Lower leg skin (tissue), 4 donors: ENCODE measurements at places on chromosomes 7 and 10. TPM values are rescaled to one million over a fixed set of nuclear protein-coding genes. Genes with fewer than 3 reads are reported as not detected.
A peak's percentile ranks its signal among the peaks of the same experiment; 100 is the strongest.

- no peak for DNase-seq
These were observed 861.5 kb upstream of the ZWINT start for GRCh38 chr10:57222603-57223002.

- DNase-seq, result no peak
These were observed 33.0 kb downstream of the UCMA start for GRCh38 chr10:13201132-13201531.

- DNase-seq, result no peak
These were observed 729.1 kb upstream of the NRP1 start for GRCh38 chr10:34063592-34063991.

DNA sequence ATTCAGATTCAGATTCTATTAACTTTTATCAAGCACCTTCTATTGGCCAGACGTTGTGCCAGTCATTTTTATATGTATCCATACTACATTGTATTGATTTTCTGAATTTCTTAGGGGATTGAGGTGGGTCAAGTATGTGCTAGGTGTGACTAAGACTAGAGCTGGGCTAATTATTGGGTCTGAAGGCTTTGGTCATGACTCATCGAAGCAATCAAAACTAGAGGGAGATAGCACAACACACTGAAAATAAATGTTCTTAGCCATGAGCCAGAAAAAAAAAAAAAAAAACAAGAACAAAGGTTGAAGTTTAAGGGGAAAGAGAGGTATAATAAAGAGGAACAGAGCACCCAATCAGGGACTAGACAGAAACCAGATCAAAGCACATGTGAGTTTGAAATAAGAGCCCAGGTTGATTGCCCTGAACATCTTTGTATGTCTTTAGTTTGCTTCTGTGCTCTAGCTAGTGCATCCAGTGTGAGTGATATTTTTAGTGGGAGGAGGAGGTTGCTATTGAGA, 171.6 kb upstream of the FOXP2 start:
- no peak for DNase-seq

GRCh38 chr7:131234719-131235488, 92.8 kb upstream of the MKLN1 start:
- no peak for DNase-seq

DNA sequence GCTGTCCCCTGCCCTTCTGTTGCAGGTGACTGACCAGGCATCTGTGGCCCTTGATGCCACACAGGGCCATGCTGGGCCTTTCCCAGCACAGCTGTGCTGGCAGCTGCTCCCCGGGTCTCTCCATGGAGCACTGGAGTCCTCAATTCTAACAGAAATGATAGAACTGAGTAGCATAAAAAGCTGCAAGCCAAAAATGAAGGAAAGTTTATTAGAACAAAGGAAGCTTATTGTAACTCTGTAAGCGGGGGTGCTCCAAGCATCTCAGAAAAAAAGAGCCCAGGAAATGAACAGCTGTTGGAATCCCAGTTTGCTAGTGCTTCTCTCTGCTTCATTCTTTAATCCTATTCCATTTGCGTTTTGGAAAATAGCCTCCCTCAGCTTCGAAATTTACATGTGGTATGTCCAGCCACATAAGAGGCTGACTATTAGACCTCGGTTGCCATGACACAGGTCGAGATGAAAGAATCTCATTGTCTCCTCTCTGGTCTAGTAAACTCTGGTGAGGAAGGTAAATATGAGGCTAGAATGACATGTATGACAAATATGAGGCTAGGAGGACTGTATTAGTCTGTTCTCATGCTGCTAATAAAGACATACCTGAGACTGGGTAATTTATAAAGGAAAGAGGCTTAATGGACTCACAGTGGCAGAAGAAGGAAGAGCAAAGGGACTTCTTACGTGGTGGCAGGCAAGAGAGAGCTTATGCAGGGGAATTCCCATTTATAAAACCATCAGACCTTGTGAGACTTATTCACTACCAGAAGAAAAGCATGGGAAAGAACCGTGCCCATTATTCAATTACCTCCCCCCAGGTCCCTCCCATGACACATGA, 23.7 kb downstream of the EPDR1 start:
- no peak for DNase-seq

GRCh38 chr10:8379906-8380832, 325.7 kb downstream of the GATA3 start:
- no peak for DNase-seq

Gene AKR1C3
- total RNA-seq, result 21.4 TPM

- DNase-seq, result no peak
These were observed 9.5 kb downstream of the SEMA3D start for GRCh38 chr7:85177316-85177715.

GRCh38 chr7:157514746-157515145, 177.9 kb downstream of the DNAJB6 start:
- peak; percentile 14 for DNase-seq

GRCh38 chr10:42990721-42991441, 86.0 kb upstream of the RET start:
- peak; percentile 66 for DNase-seq

DNA sequence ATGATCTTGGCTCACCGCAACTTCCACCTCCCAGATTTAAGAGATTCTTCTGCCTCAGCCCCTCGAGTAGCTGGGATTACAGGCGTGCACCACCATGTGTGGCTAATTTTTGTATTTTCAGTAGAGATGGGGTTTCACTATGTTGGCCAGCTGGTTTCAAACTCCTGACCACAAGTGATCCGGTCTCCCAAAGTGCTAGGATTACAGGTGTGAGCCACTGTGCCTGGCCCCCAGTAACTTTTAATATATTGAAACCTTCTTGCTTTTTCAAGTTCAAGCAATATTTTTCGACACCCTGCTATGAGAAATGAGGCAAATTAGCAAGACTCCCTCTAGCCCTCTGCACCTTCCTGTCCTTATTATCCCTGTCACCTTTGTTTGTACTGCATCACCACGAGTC, 144.0 kb downstream of the EVX1 start:
- no peak for DNase-seq

Gene SAP25
- total RNA-seq, result 1.7 TPM

DNA sequence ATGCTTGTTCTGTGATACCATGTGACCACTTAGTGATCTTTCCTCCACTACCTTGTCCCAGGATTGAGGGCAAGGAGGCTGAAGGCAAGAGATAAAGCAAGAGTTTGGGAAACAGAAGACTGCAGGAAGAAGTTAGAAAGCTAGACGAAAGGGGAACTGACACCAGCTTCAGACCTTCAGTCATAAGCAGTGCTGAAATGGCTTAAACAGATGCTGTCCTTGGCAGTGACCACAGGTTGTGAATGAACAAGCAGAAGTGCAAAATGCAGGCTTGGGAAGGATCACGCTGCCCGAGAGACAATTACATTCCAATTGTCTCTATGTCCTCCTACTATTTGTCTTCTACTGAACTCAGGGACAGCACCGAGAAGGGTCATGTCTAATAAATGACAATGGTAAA, 704.9 kb upstream of the AUTS2 start:
- DNase-seq, result no peak

DNA sequence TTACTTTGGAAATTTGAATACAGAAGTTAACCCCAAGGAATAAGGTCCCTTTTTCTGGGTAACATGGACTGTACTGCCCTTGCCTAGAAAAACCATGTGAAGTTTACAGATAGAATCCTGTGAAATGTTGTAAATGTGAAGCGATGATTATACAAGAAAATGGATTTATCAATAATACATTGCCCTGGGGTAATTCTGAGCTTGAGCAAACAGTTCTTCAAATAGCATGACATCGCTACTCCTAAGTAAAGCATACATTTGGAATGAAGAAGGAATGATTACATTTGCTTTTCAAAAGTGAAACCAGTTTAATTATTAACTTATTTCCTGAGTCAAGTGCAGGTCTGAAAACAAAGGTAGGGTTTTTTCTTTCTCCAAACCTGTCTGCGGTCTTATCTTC, 43.3 kb upstream of the FZD8 start:
- DNase-seq, result no peak

GRCh38 chr7:1597066-1597760, 27.4 kb upstream of the PSMG3 start:
- no peak for DNase-seq

DNA sequence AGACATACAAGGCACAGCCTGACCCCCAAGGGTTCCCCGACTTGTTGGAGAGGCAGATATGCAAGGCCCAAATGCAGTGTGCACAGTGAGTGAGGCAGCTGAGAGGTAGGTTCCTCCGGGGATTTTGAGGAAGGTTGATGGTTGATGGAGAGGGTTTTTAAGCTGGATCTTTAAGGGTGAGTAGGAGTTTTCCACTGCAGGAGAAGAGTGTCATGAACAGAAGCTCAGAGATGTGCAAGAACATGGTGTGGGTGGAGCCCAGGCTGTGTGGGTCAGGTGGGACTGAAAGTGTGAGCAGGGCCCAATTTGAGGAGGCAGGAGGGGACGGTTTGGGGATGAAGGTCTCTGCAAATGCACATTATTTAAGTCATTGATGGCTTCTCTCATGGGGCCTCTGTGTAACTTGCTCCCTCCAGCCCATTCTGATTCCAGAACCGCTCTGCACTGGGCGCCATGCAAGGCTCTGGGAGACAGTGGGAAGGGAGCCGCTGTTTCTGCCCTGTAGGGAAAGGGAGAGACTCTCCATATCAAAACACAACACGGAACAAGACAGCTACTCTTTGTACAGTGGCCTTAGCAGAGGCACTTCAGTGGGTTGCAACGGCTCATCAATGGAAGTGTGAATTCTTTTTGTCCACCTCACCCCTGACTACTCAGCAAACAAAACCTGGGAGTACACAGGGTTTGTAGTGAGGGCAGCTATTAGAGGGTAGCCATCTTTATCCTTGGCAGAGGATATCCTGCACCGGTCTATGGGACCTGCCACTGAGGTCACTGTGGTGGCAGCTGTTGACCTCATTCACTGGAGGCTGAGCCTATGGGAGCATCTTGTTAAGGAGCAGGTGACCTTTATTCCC, 29.7 kb downstream of the RAMP3 start:
- peak; percentile 52 for DNase-seq

Gene TRRAP
- total RNA-seq, result 69.4 TPM

- no peak for DNase-seq
These were observed 127.5 kb downstream of the WDR37 start for GRCh38 chr10:1183701-1184100.

Gene MINDY4
- 4.0 TPM for total RNA-seq

Gene NUB1
- 48.0 TPM for total RNA-seq

GRCh38 chr7:121570365-121570764, 174.3 kb upstream of the FAM3C start:
- no peak for DNase-seq

Gene ANKRD61
- not detected for total RNA-seq

- DNase-seq, result no peak
These were observed 631.7 kb upstream of the GALNT17 start for GRCh38 chr7:70500261-70500660.

GRCh38 chr7:158166386-158167340, 421.0 kb downstream of the PTPRN2 start:
- no peak for DNase-seq
